ENCODE measurements at places on chromosomes 16 and 17.

GRCh38 chr17:2710803-2711607, 559 bp downstream of the CLUH start:
- no peak for DNase-seq

GRCh38 chr16:51816929-51817328, 665.9 kb upstream of the SALL1 start:
- DNase-seq = no peak

DNA sequence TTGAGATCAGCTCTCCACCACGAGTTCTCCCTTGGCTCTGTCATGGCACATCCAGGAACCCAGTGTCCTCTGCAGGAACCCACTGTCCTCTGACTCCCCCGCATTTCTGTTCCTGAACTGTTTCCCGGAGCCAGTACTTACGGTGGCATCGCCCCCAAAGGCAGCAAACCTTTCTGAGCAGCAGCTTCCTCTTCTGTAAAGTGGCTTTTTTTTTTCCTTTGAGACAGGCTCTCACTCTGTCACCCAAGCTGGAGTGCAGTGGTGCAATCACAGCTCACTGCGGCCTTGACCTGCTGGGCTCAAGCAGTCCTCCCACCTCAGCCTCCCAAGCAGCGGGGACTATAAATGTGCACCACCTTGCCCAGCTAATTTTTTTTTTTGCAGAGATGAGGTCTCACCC, 32.2 kb downstream of the NAGPA start:
- DNase-seq = no peak

DNA sequence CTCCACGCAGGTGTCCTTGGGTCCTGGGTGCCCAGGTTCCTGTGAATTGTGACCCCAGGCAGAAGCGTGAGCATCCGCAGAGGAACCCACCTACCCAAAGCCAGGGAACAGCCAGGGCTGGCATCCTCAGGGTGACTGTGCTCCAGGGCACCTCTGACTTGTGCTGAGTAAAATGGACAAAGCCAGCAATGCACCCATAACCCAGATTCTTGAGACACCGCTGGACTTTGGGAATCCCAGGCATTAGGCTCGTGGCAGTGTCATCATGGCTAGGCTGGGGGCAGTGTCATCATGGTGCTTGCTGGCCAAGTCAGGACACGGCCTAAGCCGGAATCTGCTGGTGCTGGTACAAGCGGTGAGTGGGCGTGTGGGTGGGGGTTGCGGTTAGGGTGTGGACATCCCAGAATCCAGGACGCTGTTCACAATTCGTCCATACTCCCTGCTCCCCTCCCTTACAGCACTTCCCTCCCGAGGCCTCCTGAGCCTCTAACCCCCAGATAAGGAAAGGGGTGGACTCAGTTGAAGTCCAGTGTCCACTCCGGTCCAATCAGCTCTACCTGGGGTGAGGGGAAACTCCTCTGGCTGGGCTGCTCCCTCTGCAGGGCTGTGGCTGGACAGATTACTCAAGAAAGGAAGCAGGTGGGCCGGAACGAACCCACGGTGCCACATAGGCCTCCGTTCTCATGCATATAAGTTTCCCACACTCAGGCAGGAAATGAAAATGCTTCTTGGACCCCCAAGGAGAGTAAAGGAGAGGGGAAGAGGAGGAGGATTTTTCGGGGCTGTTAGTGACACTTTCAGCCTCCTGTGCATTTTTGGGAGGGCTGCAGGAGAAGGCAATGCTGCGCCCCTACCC, 138.9 kb downstream of the SEC14L1 start:
- no peak for DNase-seq

GRCh38 chr16:10997485-10997884, 53.1 kb downstream of the CLEC16A start:
- DNase-seq = no peak

GRCh38 chr17:44354582-44355561, 8.8 kb downstream of the FAM171A2 start:
- DNase-seq = peak; percentile 90

DNA sequence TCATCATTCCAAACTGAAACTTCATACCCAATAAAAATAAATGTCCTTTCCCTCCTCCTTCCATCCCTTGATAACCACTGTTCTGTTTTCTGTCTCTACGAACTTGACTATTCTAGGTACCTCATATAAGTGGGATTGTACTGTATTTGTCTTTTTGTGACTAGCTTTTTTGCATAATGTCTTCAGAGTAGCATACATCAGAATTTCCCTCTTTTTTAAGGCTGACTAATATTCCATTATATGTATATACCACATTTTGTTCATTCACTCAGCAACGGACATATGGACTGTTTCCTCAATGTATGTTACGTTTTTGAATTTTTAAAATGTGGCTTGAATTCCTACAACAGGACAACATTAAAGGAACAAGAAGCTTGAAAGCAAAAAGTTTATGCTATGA, 1.5 kb upstream of the NUFIP2 start:
- DNase-seq = no peak

- peak; percentile 72 for DNase-seq
Measured at GRCh38 chr16:46658925-46659324, 30.1 kb downstream of the VPS35 start.

DNA sequence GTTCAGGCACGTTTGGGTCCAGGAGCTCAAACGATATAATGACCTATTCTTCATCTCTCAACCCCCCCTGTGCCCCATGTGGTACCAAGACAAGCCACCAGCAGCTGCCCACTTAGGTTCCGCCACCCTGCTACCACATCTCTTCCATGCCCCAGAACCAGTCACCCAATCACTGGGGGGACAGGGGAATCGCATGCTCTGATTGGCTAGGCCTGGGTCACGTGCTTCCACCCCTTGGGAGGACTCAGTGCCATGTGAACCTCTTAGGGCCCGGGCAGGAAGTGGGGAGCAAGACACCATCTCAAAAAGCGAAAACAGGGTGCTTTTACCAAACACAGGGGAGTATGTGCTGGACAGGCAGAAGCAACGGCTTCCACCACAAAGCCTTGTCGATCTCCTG, 91.3 kb downstream of the KATNIP start:
- DNase-seq = no peak

- DNase-seq = no peak
Measured at GRCh38 chr17:78568494-78569115, 8.6 kb downstream of the DNAH17 start.

GRCh38 chr17:30588798-30589247, 111.6 kb downstream of the GOSR1 start:
- DNase-seq = no peak

DNA sequence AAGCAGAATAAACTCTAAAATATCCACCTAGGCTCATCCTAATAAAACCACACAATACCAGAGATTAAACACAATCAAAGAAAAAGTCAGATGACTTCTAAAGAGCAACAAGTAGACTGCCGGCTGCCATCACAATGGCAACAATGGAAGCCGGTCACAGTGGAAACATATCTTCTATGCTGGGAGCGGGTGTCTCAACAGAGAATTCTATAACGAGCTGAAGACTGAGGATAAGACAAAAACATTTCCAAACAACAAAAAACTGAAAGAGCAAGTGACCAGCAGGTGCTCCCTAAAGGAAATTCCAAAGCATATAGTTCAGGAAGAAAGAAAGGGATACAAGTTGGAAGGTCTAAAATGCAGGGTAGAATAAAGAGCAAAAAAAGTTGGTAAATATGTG, 8.9 kb downstream of the NSMCE1 start:
- no peak for DNase-seq

DNA sequence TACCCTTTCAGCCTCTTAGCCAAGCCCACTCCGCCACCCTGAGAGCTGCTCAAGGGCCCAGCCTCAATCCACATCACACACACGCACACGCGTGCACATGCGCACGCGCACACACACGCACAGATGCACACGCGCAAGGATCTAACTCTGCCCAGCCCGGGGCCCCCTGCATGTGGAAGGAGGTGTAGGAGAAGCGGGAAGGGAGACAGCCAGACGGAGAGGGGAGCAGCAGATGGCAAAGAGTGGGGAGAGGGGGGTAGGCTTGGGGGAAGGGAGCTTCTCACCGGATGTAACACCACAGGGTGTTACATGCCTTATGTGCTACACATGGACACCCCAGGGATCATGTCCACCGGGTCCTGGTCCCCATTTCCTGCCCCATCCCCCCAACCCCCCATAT, 15.3 kb downstream of the DLG4 start:
- no peak for DNase-seq

DNA sequence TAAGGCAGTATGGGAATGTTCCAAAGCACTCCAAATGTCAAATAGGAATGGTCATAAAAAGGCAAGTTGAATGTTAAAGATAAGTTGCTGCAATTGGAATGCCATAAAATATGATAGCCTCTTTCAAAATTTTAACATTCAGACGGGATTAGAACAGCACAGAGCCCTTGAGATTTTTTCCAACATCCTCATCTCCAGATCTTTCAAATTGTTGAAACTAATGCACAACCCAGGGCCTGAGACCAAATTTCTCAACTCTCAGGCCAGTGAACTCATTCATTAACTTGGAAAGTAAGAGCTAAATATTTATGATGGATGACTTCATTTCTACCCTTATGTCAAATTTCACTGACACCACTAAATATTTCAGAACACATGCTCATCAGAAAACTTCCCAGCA, 346.5 kb upstream of the XYLT1 start:
- DNase-seq = no peak

- no peak for DNase-seq
Measured at GRCh38 chr17:74773871-74774286, 2.3 kb downstream of the NAT9 start.

DNA sequence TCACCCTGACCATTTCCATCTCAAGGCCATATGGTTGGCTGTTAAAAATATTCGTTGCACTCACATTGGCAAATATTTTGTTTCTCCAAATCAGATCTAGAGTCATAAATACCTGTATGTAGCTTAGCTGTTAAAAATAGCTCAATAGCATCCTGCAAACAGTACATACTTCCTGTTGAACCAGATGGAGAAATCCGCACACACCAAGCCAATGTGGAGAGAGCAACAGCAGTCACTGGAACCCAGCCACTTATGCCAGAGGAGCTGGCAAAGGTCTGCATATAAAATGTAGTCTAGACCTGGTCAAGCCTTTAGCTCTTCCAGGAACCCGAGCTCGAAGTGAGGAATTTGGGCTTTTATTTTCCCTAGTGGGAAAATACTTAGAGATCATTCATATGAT, 146.4 kb upstream of the KCNJ16 start:
- no peak for DNase-seq

- no peak for DNase-seq
Measured at GRCh38 chr17:32634167-32634566, 147.4 kb downstream of the CDK5R1 start.

GRCh38 chr16:49670627-49671026, 185.3 kb downstream of the ZNF423 start:
- DNase-seq = no peak

- DNase-seq = no peak
Measured at GRCh38 chr16:68715471-68715870, 21.6 kb upstream of the CDH1 start.

GRCh38 chr17:61064087-61064951, 335.3 kb upstream of the TBX2 start:
- no peak for DNase-seq

DNA sequence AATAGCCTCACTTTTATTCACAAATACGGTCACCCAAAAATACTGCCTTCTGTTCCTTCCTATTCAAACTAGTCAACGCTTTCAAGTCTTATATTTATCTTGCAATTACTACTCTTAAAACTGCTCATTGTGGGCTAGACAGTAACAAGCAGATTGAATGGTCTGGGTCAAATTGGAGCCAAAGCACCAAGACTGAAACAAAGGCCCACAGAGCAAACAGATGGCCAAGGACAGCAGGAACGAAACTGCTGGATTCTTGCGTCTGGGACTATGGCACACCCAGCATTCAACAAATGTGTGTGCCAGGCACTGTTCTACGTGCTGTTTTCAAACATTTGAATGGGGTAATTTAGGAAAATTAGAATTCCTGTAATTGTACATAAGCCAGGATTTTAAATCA, 250.1 kb upstream of the PSMD7 start:
- no peak for DNase-seq

GRCh38 chr16:69928856-69929400, 22.2 kb upstream of the CLEC18A start:
- DNase-seq = no peak

- no peak for DNase-seq
Measured at GRCh38 chr16:89161763-89162713, 9.5 kb upstream of the CDH15 start.

DNA sequence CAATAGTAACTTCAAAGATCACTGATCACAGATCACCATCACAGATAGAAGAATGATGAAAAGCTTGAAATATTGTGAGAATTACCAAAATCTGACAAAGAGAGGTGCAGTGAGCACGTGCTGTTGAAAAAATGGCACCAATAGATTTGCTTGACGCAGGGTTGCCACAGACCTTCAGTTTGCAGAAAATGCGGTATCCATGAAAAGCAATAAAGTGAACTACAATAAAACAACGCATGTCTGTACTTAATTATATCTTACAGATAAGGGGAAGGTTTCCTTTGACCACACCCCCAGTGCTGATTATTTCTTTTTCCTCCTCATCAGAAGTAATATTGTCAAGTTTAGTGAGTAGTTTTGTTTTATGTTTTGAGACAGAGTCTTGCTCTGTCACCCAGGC, 21.1 kb upstream of the PYDC1 start:
- no peak for DNase-seq

- no peak for DNase-seq
Measured at GRCh38 chr16:59013930-59014329, 279.8 kb upstream of the GOT2 start.

- no peak for DNase-seq
Measured at GRCh38 chr17:53191878-53192277, 630.8 kb upstream of the KIF2B start.

- DNase-seq = no peak
Measured at GRCh38 chr16:53626811-53627210, 76.8 kb downstream of the RPGRIP1L start.

- DNase-seq = no peak
Measured at GRCh38 chr16:85136702-85137322, 24.5 kb upstream of the CIBAR2 start.

- DNase-seq = no peak
Measured at GRCh38 chr17:45160447-45161287, 1.0 kb upstream of the HEXIM2 start.

DNA sequence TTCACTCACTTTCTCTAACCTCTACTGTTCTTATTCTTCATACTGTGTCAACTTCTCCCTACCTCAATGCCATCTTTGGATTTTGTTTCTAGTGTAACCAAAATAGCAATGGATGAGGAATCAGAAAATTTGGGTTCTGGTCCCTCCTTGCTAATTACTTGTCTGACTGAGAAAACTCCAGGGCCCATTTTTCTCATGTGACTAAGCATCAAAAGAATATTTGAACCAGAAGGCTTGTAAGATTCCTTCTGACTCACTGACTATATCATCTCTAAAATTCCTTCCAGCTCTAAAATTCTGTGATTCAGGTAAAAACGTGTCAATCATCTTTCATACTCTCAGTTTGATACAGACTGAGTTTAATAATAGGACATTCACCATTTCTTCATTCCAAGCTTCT, 57.9 kb downstream of the BRIP1 start:
- DNase-seq = no peak

GRCh38 chr17:76198702-76199101, 41.6 kb downstream of the RNF157 start:
- no peak for DNase-seq

DNA sequence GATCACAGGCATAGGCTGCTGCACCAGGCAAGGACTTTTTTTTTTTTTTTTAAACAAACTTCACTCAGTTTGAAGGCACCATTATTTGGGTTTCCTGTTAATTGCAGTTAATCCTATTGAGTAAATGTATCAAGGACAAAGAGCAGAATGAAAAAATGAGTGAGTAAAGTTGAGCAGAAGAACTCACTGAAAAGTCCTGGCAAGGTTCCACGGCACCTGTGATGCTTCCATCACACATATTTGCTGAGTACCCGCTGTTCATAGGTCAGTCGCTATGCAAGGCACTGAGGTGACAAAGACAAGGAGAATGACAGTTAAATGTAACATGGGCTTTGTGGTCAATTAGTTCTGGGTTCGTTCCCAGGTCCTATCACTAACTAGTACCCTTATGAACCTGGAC, 670.0 kb downstream of the MAF start:
- no peak for DNase-seq
